ENCODE measurements at places on chromosomes 3 and 15.

DNA sequence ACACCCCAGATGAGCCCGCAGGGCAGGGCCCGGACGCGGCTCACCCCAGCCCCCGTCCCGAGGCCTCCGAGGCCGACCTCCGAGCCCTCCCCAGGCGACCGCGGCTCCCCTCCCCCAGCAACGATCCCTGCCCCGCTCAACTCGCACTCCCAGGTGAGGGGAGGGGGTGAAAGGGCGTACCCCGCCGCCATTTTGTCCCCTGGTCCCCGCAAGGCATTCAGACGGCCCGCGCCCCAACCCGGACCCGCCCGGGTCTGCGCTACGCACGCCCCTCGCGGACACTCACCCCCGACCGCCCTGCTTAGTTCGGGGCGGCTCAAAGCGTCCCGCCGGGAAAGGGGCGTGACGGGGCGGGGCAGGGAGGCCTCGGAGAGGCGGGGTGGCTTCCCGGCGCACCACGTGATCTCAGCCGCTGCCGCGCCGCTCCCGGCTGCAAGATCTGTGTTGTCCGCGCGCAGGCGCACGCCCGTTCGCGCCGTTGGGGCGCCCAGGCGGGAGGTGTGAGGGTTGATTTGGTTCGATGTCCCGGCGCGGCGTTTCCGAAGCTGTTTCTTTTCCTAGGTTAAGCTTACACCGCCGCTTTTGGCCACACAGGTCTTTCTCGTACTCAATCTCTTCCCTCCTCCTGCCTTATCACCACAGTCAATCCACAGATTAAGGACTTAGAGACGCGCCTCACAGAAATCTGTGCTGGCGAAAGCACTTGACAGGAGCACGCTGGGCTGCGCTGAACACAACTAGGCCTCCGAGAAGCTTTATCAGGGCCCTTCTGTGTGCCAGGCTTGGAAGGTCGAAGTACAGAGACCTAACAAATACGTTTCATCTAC, at the start of gene SCAPER:
SCAPER (minus strand) TSS at position 328 of the 827 bp plus-strand sequence. CDS start 21,523 bp downstream, outside the sequence.
- peak; percentile 76 for DNase-seq

- no peak for DNase-seq
Measured at GRCh38 chr15:71511796-71512681, 298.3 kb upstream of the NR2E3 start.

DNA sequence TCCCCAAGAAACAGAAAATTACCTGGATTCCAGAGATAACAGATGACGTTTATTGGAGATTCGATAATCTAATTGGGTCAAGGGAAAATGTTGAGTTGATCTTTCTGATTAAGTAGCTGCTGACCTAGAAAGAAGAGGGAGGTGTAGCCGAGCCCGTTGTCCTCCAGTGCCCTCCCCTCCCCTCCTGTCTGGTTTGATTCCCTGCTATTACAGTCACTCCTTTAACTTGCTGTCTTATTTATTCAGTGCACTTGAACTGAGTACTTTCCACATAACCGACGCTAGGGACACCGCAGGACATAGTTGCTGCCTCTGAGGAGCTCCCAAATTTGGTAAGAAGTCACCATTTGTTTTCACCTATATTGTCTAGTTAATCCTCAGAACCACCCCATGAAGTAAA, 103.7 kb downstream of the AQP9 start:
- no peak for DNase-seq

- no peak for DNase-seq
Measured at GRCh38 chr3:13141183-13141582, 68.0 kb upstream of the IQSEC1 start.

- no peak for DNase-seq
Measured at GRCh38 chr3:71083726-71084131, 499.8 kb downstream of the FOXP1 start.

GRCh38 chr3:127004641-127005397, 21.9 kb downstream of the PLXNA1 start:
- no peak for DNase-seq

DNA sequence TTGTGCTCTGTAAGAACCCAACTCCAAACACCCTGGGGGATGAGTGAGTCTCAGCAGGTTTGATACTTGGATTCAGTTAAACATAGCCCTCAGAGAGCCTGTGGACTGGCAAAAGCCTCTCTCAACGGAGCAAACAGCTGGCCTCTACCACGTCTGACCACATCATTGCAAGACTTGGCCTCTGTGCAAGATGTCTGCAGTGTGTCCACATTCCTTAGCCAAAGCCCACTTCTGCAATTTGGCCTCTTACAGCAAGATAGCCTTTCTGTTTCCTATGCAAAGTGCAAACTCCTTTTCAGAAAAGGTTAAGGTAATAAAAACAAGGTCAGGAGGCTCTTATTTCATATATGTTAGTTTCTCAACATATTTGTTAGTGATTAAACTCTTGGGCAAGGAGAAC, 27.9 kb downstream of the FBN1 start:
- DNase-seq: no peak

- no peak for DNase-seq
Measured at GRCh38 chr15:74257623-74258022, 21.5 kb downstream of the CCDC33 start.

GRCh38 chr3:136657526-136657925, 94.7 kb downstream of the STAG1 start:
- DNase-seq: no peak

DNA sequence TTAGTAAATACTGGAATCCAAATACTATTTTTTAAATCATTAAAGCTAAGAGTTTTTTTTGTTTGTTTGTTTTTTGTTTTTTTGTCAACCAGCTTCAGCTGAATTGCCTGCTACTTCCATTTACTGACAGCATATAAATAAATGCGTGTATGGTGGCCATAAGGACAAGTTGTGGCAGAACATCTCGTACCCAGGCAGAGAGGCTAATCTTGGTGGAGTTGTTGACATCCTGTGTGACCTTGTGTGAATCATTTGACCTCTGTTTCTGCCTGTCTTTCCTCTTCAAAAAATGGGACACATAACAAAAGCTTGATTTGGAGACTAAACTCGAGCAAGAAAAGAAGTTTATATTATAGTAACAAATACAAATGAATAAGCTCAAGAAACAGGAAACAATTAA, 734.2 kb downstream of the MCTP2 start:
- DNase-seq: no peak

- no peak for DNase-seq
Measured at GRCh38 chr15:90205886-90206285, 4.8 kb downstream of the SEMA4B start.

- no peak for DNase-seq
Measured at GRCh38 chr15:55226127-55226526, 29.4 kb upstream of the RSL24D1 start.

DNA sequence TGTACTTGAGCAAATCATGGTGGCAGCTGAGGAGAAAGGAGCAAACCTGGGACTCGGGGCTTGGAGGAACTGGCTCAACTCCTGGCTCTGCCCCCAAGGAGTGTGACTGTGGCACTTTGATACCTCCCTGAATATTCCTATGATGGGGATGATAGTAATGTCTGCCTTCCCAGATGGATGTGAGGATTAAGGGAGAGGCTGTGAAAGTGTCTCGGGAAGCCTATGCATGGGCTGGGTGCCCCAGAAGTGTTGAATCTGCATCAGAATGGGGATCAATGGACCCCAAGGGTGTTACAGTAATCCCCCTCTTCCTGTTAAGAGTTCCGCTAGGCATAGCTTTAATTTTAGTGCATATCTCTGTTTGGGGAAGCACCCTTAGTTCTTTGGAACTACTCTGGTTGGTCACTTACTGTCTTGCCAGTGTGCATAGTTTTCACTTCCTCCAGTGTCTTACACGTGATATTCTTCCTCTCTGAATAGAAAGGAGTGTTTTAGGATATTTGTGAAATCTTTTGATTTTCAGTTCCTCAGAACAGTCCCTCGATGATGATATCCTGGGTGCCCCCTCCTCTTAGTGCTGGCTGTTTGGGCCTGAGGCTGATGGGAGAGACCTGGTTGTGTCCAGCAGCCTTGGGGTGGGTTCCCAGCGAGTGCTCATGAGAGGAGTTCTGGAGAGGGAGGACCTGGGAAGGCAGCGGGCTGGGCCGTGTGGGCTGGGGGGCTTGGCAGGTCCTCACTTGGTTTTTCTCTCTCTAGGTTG, 97.5 kb downstream of the CHDH start:
- no peak for DNase-seq

- DNase-seq: no peak
Measured at GRCh38 chr15:25247407-25248038, 191.3 kb downstream of the UBE3A start.

- no peak for DNase-seq
Measured at GRCh38 chr3:38366082-38366481, 19.5 kb downstream of the XYLB start.

- no peak for DNase-seq
Measured at GRCh38 chr15:71736286-71736947, 73.9 kb upstream of the NR2E3 start.

- no peak for DNase-seq
Measured at GRCh38 chr3:169072494-169072893, 591.0 kb downstream of the MECOM start.

GRCh38 chr3:183650554-183650953, 15.1 kb downstream of the KLHL24 start:
- DNase-seq: no peak
